ENCODE measurements at places on chromosomes 2 and 18. TPM values are rescaled to one million over a fixed set of nuclear protein-coding genes. Genes with fewer than 3 reads are reported as not detected.

DNAJC5G gene
- polyA plus RNA-seq, result 0.75 TPM

SNRPD1 gene
- 185 TPM for polyA plus RNA-seq

GRCh38 chr2:38415728-38416291, 38.7 kb upstream of the ATL2 start:
- no peak for DNase-seq

DNA sequence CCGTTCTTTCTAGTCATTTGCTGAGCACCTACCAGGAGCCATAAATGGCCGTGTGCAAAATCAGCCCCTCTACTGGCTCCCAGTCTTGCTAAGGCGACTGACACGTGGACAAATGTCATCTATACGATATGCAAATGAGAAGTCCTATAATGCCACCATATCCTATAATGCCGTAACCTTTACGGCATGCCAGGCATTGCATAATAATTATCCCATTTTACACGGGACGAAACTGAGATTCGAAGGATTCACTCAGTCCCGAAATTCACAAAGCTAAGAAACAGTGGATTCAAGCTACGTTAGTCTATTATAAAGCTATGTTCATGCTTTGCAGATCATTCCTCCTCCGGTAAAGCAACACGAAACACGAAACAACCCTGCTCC, 34.1 kb upstream of the RNF149 start:
- no peak for DNase-seq

GRCh38 chr2:170714381-170715061, 616 bp upstream of the SP5 start:
- no peak for DNase-seq

- no peak for DNase-seq
Measured at GRCh38 chr18:7596147-7596546, 29.0 kb downstream of the PTPRM start.

GRCh38 chr2:80288576-80288975, 16.0 kb downstream of the LRRTM1 start:
- no peak for DNase-seq

DNA sequence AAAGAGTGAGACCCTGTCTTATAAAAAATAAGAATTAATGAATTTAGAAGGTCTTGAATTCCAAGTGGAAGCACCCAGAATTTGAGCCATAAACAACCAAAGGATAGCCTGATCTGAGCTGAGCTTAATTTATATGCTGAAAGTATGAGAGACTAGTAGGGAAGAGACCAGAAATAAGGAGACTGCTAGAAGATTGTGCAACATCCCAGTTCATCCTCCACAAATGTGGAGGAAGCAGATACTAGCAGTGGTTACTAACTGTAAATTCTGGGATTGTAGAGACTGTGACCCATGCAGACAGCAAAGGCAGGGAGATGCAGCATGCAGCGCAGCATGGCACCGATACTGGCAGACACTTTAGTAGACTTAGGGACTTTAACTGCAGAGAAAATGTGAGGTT, 1.5 kb upstream of the SULT1C2 start:
- DNase-seq, result no peak

NR4A2 gene
- polyA plus RNA-seq, result 1.00 TPM

ABCB11 gene
- 0.01 TPM for polyA plus RNA-seq

RFTN2 gene
- polyA plus RNA-seq, result 17.3 TPM

DNA sequence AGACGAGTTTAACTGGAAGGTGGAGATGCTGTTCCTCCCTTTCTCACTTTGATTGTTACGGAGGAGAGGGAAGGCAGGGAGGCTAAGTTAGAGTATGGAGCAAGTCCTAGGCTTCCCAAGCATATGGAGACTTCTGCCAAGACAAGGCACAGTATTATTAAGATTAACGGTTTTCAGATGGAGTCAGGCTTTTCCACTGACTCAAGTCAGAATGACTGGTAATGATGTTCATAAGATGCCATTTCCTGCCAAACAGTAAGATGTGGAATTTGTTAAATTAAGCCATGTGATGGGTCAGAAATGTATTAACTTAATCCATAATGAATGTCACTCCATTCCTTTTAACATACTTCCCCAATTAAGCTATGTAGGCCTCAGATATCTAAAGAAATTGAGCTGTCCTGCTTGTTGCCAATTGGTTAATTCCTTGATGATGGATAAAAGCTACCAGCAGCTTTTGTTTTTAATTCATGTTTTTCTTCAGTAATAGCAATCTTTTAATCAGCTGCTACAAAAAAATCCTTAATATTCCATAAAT, 383.7 kb downstream of the ZNF521 start:
- DNase-seq, result no peak

FTCDNL1 gene
- polyA plus RNA-seq, result 0.97 TPM

- DNase-seq, result no peak
Measured at GRCh38 chr2:231161252-231161839, 36.5 kb upstream of the HTR2B start.

DNA sequence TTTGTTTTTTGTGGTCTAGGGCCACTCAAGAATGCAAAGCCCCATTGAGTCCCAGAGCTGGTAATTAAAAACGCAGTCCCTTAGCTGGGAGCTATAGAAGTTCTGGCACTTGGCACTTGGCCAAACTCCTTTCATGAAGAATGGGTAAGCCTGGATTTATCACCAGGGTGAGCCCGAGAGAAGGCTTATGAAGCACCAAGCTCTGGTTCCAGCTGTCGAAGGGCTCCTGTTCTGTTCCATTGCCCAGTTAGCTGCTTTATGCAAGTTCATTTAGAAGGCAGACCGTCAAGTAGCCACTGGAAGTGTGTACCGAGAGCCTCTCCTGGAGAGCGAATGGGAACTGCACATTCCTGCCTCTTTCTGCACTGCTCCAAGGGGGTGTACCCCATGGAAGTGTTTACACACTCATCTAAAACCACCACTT, 14.2 kb downstream of the ECEL1 start:
- DNase-seq, result peak; percentile 40

FOXI3 gene
- 0.08 TPM for polyA plus RNA-seq

GRCh38 chr2:12127638-12128037, 381.2 kb downstream of the LPIN1 start:
- DNase-seq, result no peak

DNA sequence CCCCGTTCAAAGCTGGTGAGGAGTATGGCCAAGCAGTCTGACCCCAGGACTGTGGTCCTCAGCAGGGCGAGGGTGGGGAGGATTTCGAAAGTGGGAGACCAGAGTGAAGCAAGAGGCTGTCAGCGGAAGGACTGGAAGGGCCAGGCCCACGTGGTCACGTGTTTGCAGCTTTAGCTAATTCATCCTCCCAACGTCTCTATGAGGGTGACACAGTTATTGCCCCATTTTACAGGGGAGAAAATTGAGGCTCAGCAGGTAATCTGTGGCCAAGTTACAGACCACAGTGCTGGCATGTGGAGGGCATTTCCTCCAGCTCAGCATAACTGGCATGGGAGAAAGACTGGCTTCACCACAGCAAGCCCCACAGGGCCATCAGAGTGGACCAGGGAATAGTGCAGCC, 45.4 kb upstream of the LTBP1 start:
- DNase-seq, result no peak

ZAP70 gene
- polyA plus RNA-seq, result 2.2 TPM

DNA sequence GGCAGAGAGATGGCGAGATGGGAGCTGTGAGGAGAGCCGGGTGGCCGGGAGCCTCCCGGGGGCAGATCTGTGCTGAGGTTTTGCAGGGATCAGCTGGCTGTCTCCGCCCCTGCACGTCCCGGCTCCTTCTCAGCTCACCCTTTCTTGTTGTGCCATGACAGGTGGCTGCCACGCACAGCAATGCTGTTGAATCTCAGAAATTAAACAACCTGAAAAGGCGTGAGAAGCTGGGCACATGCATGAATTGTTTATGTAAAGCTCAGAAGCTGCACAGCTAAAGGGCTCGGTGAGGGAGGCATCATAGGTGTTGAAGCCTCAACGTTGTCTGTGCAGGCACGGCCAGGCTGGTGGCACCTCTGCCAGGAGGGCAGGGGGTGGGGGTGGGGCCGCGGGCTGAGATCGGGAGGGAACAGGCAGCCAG, 858 bp upstream of the RTP5 start:
- no peak for DNase-seq

GRCh38 chr18:52391810-52392559, 52.0 kb downstream of the DCC start:
- DNase-seq, result no peak

DNA sequence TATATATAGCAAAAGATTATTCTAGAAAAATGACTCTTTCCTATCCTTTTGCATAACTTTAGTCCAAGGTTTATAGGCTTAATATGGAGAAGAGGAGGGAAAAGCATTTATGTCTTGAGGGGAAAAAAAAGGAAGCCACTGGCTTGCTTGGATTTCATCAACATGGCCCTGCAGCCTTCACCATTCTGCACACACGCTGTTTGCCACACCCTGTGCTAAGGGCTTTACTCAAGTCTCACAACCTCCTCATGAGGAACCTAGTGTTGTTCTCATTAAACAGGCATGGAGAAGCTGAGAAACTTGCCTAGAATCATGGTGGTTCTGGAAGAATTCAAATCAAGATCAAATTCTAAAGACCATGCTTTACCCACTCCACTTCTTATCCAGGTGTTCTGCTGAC, 117.3 kb upstream of the TTC39C start:
- no peak for DNase-seq

DNA sequence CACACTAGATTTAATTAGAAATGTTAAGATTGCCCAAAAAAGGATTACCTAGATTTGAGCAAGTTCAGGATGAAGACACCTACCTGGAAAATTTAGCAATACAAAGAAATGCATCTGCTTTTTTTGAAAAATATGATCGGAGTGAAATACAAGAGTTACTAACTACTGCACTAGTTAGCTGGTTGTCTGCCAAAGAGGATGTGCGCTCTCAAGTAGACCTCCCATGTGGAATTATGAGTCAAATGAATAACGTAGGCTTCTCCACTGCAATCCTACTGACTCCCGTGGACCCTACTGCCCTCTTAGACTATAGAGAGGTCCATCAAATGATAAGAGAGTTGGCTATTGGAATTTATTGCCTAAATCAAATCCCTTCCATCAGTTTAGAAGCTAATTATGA, 2.0 kb downstream of the ANKAR start:
- no peak for DNase-seq

DNAH6 gene
- 1.7 TPM for polyA plus RNA-seq

- no peak for DNase-seq
Measured at GRCh38 chr2:39437522-39438296, 624 bp upstream of the MAP4K3 start.

- peak; percentile 5 for DNase-seq
Measured at GRCh38 chr2:166106431-166107015, 21.3 kb downstream of the SCN1A start.

DNA sequence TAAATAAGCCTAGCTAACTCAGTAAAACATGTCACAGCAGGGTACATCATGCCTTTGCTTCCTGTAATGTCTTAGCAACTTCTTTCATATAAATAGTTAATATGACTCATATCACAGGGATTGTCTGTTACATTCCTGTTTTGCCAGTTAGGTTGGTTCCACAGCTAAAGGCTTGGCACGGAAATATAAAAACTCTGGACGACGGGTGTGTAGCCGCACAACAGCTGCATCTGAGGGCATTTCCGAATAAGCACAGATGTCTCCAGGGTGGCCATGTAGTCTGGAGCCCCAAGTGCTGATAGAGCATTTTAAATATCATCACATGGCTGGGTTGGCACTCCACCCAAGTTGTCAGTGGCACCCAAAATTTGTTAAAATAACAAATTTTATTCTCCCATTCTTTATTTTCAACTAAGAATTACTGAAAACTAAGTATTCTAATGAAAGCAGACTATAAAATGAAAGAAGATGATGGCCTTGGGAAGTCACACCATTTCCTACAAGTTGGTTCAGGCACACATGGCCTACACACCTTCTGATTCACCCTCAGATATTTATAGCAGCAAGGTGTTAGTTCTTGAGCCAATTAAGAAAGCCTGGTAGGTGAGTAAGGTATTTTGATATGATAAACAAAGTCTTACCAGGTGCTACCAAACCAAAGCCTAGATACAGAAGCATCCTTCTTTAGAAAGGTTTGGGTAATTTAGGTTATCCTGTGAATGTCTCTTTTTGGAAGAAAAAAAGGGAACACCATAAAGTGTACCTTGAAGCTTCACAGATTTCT, 61.8 kb upstream of the STK17B start:
- DNase-seq, result no peak

- DNase-seq, result no peak
Measured at GRCh38 chr2:12050396-12050795, 304.0 kb downstream of the LPIN1 start.

- no peak for DNase-seq
Measured at GRCh38 chr2:44170311-44170717, 1.6 kb downstream of the PPM1B start.

- no peak for DNase-seq
Measured at GRCh38 chr2:36650031-36650829, 46.3 kb upstream of the VIT start.
